ENCODE measurements at places on chromosomes 12 and 14.
A peak's percentile ranks its signal among the peaks of the same experiment; 100 is the strongest.

DNA sequence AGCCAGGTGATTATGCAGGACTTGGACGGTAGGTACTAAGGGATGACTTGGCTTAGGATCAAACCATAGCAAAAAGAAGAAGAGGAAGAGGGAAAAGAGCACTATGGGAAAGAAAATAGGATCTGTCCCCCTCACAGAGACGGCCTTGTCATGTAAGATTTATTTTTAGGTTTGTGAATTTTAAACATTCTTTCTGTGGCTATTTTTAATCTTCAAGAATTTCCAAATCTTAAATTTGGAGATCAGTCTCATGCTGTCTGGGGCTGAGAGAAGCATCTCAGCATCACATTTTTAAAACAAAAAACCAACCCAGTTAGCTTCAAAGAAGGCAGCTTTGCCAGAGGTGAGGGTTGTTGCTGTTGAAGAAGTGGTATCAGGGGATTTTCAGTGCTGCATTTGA, 52.6 kb upstream of the STRN3 start:
- peak; percentile 16 for DNase-seq

GRCh38 chr12:114335607-114336006, 70.3 kb downstream of the TBX5 start:
- no peak for DNase-seq

- no peak for DNase-seq
These were observed 7.4 kb downstream of the ASCL1 start for GRCh38 chr12:102964872-102965271.

DNA sequence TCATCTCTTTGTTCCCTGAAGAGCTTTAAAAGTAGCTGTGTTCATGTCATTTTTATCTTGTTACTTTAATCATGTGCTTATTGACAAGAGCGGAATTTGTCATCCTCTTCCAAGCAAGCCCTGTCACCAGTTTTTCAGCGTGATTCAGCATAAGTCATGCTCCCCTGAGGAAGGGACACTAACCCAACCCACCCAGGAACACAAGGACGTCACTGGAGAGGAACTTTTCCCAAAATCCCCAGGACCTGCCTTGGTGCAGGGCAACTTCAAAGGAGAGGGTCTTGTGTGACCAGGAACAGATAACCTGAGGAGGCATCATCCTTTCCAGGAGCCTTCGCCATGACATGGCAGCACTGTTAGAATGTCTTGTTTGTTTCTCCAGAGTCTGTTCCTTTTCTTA, 107.1 kb upstream of the DIO3 start:
- no peak for DNase-seq

- peak; percentile 61 for DNase-seq
These were observed 8.7 kb downstream of the SYNE3 start for GRCh38 chr14:95507701-95508103.

GRCh38 chr12:31813305-31813704, 84.5 kb upstream of the AMN1 start:
- no peak for DNase-seq

DNA sequence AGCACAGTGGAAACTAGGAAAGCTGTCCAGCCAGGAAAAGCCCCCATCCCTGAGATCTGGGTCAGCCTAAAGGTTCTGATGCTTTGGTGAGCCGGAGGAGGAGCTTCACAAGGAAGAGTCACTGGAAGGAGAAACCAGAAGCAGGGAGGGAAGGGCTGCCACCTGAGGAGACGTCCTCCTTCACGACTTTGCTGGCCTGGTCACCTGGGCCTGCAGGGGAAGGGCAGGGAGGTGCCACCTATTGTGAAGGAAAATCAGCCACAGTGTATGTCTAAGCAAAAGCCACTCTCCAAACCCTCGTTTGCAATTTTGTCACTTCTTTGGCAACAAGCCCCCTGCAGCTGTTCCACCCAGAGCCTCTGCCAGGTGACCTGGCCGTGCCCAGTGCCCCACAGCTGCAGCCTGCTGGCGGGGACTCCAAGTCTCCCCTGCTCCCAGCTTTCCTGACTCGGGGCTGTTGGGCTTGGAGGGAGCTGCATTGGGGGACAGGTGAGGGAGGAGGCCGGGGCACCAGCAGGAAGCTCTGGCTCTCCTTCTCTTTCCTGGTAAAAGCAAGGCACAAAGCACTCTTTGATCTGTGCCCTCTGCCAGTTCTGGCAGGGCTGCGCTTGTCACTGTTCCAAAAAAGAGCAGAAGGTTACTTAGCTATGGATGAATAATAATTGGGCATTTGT, 120.9 kb upstream of the BCL2L14 start:
- no peak for DNase-seq

DNA sequence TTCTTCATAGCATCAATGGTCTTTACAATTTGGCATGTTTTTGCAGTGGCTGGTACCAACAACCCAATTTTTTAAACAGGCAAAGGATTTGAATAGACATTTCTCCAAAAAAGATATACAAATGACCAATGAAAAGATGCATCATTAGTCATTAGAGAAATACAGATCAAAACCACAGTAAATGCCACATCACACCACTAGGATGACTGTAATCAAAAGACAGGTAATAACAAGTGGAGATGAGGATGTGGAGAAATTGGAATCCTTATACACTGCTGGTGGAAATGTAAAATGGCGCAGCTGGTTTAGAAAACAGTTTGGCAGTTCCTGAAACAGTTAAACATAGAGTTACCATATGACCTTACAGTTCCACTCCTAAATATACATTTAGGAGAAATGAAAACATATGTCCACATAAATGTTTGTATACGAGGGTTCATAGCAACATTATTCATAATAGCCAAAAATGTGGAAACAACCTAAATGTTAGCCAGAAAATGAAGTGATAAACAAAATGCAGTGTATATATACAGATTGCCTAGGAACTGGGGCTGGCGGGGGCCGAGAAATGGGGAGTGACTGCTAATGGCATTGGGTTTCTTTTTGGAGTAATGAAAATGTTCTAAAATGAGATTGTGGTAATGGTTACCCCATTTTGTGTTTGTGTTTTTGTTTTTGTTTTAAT, 55.2 kb downstream of the TGFB3 start:
- no peak for DNase-seq

GRCh38 chr12:570921-571794, 92.1 kb downstream of the NINJ2 start:
- peak; percentile 66 for DNase-seq

DNA sequence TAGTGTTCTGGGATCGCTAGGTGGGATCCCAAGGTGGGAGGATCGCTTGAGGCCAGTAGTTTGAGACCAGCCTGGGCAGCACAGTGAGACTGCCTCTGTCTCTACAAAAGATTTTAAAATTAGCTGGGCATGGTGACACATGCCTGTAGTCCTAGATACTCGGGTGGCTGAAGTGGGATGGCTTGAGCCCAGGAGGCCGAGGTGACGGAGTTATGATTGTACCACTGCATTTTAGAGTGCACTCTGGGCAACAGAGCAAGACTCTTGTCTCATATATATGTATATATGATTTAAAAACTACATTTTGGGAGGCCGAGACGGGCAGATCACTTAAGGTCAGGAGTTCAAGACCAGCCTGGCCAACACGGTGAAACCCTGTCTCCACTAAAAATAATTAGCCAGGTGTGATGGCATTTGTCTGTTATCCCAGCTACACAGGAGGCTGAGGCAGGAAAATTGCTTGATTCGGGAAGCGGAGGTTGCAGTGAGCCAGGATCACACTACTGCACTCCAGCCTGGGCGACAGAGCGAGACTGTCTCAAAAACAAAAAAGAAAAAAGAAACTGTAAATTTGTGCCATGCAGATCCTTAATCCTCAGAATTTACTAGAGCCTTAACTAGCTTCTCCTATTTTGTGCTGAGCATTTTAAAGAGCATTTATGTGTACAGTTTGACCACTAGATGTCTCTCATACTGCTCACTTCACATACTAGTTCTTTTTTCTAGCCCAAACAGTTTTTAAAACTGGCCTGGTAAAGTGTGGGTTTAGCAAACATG, 114.8 kb downstream of the MON2 start:
- DNase-seq: peak; percentile 68

DNA sequence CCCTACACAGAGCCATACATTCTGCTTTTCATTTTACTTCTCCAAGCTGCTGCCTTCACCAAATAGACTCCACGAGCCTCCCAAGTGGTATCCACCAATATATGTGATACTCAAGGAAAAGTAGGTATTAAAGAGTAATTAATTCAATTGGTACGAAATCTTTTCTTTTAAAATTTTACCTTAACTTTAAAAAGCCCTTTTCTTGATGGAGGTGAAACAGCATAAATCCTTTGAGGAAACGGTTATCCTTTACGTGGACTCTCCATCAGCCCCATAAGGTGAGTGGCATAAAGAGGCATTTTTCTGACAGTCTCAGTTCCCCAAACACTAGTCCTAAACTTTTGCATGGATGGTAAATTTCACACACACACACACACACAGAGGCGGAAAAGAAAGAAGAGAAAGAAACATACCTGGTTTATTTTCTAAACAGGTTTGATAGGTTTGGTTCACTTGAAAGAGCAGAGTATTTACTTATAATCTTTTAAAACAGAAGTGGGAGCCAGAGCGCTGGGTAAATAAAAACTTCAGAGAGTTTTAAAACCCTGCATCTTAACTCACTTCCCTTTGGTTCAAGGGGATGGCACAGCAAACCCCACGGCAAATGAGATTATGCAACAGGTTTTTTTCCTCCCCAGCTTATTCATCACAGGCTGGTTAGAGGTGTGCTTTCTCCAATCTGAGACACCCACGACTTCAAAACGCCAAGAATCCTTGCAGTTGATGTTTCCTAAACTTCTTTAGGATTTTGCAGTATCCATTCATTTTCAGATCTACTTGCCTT, 1.9 kb downstream of the DUSP16 start:
- peak; percentile 27 for DNase-seq

DNA sequence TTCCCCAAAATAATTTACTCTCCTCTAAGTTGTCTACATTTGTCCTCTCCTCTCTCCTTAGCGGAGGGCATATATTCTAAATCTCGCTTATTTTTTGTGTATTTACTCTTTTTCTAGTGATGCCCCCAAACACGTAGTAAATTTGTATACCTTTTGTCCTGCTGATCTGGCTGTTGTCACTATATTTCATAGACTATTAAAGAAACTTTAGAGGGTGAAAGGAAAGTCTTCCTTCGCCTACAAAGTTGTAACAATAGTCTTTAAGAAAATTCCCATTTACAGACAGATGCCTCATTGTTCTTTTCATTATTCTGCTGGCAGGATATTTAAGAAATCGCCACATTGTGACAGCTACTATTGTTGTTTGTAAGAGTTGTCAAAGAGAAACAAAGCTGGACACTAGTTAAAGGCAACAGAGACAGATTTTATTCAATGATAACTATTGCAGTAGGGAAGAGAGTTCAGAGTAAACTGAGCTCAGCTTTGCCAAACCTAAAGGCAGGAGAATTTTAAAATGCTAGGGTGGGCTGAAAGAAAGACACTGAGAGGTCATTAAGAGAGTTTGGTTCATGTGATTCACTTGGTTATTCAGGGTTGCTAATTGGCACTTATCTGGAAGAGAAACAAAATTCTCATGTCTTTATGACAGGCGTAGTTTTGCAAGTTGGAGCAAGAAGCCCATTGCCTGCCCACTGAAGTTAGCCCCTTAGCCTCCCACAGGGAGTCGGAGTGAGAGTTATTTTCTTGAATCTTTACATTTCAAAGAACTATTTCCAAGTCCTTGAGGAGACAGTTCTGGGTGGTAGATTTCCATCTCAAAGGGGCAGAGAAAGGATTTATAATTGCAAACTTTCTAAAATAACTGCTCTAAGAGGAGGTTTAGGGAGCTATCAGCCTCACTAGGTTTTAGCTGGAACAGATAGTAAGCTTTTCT, 1272.5 kb upstream of the SEL1L start:
- DNase-seq: no peak

DNA sequence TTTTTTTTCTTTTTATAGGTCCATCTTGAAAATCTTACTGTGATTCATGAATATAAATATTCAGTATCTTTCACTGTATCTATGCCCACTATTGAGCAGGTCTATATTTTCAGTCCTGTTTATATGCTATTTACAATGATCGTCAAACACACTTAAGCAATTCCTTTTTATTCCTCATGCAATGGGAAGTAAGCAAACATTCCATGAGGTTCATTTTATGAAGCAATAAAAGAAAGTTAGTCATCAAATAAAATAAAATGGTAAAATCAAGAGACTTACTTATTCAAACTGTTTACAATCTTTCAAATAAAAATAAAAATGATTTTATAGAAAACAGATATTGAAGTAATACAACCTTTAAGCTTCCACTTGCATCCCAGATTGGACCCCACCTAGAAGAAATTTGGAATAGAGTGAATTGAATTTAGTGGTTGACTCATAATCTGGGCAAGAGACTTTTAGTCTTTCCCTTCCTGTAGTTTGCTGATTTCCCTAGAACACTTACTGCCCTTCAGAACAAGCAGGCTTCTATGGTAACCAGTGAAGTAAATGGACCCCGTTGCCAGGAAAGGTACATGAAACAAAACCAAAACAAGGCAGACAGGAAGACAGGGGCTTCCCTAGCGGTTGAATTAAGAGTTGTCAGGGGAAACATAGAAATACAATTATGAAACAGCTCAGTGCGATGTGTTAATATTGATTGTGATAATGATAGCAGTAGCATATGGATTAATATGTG, 241.0 kb upstream of the ATP2B1 start:
- peak; percentile 32 for DNase-seq

- DNase-seq: peak; percentile 52
These were observed 77.2 kb downstream of the RPL10L start for GRCh38 chr14:46574221-46574977.

DNA sequence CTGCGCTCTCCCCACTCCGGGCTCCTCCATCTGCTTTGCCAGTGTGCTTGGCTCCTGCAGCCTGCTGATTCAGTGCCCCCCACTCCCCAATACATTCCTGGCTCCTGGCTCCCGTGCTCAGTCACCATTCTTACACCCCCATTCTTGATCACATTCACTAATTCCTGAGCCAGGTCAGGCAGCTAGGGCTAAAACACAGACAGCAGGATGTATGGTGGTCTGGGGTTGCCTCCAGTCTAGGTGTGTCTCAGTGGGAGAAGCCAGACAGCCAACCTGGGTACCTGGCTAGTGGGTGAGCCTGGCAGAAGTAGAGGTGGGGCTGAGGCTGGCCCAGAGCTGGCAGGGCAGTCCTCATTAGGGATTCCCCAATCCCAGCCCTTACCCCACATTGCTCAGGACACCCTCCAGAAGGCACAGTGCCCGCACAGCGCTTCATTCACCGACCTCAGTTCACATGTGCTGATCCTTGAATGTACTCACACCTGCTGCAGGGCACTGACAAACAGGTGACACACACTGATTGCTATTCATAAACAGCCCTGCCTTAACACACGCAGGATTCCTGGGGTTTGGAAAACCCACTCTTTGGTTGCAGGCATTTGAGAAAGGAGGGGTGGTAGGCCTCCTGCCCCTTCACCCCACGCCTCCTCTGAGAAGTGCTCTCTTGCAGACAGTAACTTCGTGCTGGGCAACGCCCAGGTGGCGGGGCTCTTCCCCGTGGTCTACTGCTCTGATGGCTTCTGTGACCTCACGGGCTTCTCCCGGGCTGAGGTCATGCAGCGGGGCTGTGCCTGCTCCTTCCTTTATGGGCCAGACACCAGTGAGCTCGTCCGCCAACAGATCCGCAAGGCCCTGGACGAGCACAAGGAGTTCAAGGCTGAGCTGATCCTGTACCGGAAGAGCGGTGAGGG, 1.7 kb downstream of the KCNH3 start:
- DNase-seq: no peak

Data from fibroblast of skin of scalp (primary cell).